ENCODE measurements at places on chromosomes 2 and 18.

DNA sequence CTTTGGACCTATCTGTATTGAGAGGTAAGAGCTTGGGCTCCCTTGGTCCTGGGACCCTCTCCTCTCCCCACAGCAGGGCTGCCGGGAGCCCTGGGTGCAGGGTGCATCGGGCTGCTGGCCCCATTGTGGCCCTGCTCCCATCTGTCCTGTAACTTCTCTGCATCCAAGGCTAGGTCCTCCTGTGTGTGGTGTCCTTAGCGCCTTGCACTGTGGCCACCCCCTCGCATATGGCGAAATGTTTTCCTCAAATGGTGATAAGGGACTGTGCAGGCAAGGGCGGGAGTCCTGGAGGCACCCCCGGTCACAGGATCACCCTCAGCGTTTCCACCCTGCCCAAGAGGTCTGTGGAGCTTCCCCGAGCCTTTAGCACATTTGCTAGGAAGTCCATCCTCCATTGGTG lies 208.2 kb downstream of the SH3RF3 start:
- no peak for DNase-seq

- peak; percentile 29 for DNase-seq
Measured at GRCh38 chr2:67455219-67456142, 58.3 kb downstream of the ETAA1 start.

DNA sequence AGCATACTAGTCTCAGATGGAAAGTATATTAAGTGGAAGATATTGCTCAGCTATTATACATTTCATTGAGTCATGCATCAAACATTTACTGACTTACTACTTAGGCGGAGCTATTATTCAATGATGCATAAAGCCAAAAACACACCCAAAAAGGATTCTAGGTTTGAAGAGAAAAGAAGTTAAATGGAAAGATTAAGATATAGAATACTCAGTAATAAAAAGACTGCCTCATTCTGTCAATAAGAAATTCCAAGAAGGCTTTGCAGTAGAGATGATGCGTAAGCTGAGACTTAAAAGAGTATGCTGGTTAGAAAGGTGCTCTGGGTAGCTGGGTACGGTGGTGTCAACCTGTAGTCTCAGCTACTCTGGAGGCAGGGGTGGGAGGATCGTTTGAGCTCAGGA lies 27.6 kb downstream of the STK17B start:
- no peak for DNase-seq

- no peak for DNase-seq
Measured at GRCh38 chr18:37717098-37717497, 151.5 kb upstream of the CELF4 start.

DNA sequence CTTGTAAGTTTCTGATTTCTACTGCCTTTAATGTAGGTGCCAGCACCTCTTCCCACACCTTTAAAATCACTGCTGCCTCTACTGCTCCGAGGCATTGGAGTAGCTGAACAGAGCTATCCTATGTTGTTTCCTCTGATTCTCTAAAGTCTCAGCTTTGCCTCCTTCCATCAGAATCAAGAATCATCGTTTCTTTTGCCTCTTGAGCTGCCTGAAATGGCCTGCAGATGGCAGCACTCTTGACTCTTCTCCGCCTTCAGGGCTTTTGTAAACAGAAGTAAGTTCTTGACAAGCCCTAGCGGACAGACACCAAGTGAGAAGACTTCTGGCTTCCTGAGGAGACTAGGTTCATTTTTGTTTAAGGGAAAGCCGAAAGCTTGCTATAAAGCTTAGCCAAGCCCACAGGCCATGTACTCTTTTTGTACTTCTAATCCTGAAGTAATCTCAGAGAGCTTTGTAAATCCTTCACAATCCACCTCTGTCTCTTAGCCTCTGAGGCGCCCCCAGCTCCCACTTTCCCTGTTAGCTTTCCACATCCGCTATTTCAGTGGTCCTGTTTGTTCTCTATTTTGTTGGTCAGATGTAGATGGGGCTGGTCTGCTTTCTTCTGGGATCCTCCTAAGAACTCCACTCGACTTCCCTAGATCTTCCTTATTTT lies 48.4 kb downstream of the GTF3C3 start:
- peak; percentile 81 for DNase-seq

DNA sequence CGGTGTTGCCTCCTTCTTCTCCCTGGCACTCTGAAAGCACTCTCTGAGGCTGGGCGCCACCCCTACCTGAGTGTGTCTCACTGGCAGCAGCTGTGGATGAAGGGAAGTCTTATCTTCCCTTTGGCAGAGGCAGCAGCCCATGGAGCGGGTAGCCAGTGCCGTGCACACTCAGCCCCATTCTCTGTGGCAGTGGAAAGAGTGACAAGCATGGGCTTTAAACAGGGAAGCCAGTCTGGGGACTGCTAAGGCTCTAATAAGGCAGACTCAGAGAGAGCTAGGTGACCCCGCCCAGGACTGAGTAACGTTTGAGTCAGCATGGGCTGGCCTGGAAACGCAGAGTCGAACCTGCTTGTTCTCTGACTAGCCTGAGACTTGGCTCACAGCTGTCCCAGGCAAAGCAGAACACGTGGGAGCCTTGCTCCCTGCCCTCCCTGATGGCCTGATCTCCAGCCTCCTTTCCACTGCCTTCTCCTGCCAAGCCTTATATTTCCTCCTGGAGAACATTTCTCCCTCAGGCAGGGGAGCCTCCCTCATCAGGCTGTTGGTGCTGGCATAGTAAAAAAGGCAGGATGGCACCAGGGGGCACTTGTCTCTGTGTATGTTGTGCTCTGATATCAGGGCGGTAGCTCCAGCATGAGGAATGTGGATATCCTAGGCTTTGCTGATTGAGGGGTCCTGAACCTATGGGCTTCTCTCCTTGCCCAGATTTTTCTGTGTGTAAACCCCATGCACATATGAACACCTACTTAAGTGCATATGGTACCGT lies 93.9 kb upstream of the LGALSL start:
- no peak for DNase-seq

DNA sequence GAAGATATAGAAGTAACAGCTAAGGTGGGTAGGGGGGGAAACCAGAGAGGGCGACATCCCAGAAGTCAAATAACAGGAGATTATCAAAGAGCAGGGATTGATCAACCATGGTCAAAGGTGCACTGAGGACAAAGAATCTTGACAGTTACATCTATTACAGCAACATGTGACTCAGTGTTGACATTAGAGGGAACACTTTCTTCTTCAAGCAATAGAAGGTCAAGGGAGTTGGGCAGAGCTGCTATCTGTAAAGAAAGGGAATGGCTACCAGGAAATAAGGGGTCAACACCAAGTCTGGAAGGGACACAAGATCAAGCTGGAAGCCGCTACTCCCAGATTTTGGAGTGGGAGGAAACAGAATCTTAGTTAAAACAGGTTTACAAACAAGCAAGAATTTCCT lies 611.0 kb downstream of the TSN start:
- peak; percentile 9 for DNase-seq

DNA sequence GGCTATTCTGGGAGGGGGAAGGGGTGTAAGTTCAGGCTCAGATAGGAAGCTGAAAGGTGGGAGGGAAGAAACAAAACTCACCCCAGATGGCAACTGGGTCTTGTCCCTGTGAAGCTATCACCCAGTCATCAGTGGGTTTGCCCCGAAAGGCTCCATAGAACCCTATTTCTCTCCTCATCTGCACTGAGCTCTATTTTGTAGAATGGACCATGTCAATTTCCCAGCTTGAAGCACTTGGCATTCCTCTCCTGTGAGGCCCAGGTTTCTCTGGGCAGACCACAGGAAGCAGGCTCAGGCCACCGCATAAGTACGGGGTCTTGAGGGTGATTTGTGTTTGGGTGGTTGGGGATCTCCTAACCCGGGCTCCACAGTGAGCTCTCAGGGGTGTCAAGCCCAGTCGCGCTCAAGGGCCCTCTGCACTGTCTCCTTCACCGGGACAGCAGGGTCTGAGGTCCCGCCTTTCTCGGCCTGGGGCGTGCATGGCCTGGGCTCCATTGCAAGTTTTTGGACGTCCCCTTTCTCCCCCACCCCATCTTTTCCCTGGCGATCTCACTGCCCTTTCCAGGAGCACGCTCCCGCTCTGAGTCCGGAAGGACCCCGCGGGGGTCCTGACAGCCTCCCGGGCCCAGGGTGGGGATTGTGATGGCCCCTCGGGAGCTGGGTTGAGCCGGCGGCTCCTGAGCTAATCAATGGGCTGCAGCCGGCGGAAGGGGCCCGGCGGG lies 27.3 kb upstream of the NOTO start:
- no peak for DNase-seq

GRCh38 chr2:105778080-105778607 lies 33.4 kb downstream of the NCK2 start:
- no peak for DNase-seq

DNA sequence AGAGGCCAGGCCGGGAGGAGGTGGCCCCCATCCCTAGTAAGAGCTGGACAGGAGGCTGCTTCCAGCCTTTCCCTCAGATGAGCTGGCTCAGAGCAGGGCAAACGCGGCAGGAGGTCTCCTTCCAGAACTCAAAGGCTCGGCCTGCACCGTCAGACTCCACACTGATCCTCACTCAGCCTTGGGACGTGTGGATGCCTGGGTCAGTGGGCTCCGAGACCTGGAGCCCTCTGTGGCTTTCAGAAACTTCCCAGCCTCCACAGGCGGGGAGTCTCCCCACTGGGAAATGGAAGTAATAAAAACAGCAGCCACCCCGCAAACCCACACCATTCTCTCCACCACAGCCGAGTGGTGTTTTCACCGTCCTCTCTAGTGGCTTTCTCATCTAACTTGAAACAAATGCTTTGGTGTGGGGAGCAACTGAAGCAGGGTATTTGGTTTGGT lies 54.3 kb downstream of the INPP5D start:
- no peak for DNase-seq

DNA sequence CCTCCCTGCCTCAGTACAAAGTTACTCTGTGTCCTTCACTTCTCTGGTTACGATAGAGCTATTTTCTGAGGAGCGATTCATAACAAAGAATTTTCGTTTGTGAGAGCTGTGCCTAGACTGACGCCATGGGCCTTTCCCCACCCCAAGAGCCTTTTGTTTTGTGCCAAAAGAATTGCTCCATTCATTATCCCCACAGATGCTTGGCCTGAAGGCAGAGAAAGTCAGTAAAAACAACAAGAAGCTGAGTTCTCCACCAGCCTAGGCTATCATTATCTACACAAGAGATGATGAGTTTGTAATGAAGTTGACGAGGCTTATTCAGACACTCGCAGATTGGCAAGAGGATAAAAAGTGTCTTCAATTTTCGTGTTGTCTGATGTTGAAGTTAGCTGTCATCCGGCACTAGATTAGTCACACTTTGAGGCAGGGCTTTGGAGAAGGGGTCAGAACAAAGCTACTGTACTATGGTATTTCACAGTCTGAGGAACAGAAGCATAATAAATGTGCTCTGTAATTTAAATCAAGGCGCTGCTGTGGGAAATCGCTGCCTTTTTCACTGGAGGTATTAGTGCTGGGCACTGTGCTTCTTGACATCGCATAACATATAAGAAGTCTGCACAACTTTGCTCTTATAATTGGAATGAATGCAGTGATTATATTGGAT lies 278.4 kb upstream of the FIGN start:
- no peak for DNase-seq

DNA sequence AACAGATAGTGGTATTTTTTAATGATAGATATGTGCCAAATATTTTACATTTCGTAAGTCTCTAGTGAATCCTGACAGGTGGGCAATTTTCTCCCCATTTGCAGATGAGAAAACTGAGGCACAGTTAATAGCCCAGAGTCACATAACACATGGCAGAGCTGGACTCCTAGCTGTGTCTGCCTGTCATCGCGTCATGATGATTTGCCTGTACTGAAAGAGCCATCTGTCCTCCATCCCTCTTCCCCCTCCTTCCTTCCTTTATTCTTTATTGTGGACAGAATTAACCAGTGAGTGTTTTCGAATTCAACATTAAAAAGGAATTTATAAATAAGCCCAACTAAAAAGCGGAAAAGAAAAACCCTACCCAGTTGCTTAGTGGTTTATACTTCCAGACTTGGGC lies 3.2 kb downstream of the DNAJB2 start:
- no peak for DNase-seq

DNA sequence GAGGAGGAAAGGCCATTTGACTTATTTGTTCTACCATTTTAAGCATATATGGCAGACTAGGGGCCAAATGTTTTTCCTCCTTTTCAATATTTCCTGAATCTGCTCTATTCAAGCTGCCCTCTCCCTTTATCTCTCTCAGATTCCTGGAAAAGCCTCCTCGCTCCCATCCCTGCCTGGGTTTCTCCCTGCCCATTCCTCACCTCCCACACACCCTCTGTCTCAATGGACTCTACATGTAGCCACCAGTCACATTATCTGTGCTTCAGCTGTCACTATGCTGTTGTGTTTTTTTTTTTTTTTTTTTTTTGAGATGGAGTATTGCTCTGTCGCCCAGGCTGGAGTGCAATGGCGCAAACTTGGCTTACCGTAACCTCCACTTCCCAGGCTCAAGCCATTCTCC lies 22.9 kb downstream of the TYMS start:
- DNase-seq = no peak

GRCh38 chr2:30367232-30368070 lies 79.6 kb upstream of the LCLAT1 start:
- no peak for DNase-seq

- no peak for DNase-seq
Measured at GRCh38 chr2:104568247-104568646, 285.7 kb upstream of the POU3F3 start.

DNA sequence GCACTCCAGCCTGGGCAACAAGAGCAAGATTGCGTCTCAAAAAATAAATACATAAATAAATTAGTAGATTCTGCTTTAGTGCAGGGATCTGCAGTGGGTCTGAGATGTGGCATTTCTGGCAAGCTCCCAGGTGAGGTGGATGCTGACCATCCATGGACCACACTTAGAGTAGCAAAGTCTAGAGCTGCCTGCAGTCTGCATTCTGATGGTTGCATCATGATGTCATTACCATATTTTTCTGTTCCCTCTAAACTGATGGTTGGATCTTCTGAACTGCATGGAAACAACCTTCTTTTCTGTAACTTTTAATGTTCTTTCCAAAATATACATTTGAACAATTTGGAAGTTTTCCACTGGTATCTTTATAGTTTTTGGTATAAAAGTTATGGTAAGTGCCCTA lies 42.9 kb downstream of the MYL12B start:
- no peak for DNase-seq

DNA sequence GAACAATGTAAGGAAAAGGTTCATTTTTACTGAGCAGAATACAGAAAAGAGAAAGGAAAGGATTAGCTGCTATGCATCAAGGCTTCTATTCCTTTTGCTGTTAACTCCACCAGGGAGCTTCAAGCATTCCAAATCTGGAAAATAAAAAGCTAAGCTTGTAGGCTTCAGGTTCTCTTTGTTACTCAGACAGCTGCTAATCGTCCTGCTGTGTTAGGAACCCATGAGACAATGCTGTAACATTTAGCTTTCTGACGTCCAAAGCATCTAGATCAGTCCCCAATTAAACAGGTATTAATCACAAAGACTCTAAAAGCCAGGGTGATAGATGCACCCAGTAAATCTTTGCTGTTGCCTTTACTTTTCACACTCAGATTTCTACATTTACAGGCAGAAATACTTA lies 103.8 kb downstream of the EPHA4 start:
- no peak for DNase-seq

GRCh38 chr2:94874277-94874997 lies 3.2 kb downstream of the TEKT4 start:
- peak; percentile 88 for DNase-seq

GRCh38 chr2:16185801-16186272 lies 245.5 kb downstream of the MYCN start:
- no peak for DNase-seq

Measured in DMS53 (cell line).